SK-MEL-5 (cell line): ENCODE measurements at places on chromosomes 13 and 19.

- DNase-seq = peak; percentile 53
These were observed 1.7 kb downstream of the DPY19L3 start for GRCh38 chr19:32407004-32407992.

DNA sequence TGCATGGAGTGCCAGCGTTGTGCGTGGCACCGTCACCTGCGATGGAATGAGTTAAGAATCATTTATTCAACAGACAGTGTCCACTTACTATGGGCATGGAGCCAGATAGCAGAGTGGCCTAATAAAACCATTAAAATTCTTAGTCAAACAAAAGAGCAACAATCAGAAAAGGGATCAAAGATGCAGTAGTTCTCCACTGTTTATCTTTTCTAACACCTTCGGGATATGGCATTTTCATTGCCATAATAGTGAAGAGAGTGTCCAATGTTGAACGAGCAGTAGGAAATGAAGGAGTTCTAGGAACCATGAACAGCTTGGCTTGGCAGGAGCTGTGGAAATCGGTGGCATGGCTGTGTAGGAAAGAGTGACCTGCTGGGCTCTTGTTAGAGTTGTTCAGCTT, 2.0 kb downstream of the TNFSF11 start:
- no peak for DNase-seq

GRCh38 chr19:35120492-35120891, 4.9 kb downstream of the FXYD3 start:
- DNase-seq = peak; percentile 28

GRCh38 chr13:79659121-79659521, 178.2 kb downstream of the NDFIP2 start:
- DNase-seq = no peak

DNA sequence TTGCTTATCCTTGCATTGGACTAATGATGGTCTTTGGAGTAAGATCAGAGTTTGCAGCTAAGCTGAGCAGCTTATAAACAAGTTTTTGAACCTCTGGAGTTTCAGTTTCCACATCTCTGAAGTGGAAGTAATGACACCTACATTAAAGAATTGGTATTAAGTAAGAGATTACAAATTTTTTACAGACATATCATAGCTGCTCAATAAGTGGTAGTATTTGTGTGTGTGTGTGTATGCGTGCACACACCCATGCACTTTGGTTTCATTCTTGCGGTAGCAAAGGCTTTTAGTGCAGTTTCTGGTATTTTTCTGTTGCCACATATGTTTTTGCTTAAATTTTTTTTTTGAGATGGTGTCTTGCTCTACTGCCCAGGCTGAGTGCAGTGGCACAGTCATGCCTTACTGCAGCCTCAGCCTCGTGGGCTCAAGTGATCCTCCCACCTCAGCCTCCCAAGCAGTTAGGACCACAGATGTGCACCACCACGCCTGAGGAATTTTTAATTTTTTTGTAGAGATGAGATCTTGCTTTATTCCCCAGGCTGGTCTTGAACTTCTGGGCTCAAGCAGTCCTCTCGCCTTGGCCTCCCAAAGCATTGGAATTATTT, 4.5 kb downstream of the NAA16 start:
- no peak for DNase-seq

GRCh38 chr19:30879225-30879624, 470.0 kb downstream of the TSHZ3 start:
- DNase-seq = no peak

DNA sequence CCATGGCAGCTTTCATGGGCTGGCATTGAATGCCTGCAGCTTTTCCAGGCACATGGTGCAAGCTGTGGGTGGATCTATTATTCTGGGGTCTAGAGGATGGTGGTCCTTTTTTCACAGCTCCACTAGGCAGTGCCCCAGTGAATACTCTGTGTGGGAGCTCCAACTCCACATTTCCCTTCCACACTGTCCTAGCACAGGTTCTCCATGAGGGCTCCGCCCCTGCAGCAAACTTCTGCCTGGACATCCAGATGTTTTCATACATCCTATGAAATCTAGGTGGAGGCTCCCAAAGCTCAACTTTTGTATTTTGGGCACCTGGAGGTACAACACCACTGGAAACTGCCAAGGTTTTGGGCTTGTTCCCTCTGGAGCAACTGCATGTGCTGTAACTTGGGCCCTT, 450.6 kb downstream of the LMO7 start:
- no peak for DNase-seq

GRCh38 chr19:17716309-17716929, 2.9 kb upstream of the MAP1S start:
- DNase-seq = peak; percentile 14

DNA sequence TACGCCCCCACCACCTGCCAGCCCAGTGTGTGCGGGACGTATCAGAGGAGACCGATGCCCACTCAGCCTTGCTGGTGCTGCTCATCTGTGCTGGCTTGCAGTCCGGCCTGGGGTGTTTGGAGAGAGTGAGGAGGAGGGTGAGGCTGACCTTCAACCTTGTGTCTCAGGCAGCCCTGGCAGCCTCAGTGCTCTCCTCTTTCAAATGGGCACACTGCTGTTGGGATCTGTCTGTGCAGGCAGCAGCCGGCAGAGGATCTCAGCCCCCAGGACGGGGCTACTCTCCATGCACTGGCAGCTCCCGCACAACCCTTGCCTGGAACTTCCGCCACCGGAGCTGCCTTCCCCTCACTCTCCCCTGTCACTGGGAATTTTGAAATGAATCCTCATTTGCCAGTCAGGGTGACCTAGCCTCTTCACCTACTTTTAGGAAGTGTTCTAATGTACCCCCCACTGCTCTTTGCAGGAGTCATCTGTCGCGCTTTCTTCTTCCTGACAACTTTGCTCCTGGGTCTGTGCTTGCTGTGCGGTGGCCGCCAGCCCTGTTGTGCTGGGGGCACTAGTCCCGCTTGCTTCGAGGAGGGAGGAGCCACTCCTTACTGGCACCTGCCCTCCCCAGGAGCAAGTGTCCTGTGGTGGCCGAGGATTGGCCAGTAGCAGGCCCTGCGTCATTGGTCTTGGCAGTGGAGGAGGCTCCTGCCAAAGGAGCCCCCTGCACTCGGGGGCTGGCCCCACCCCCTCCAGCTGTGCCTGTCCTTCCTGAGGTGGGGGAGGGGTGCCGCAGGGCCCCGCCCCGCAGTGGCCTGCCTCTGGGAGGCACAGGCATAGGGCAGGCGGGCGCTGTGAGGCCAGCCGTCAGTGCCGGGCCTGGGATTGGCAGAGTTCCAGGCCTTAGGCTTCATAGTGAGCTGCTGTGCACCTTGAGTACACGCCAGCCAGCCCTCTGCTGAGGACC, 53.4 kb downstream of the TSSK6 start:
- DNase-seq = no peak

- DNase-seq = no peak
These were observed 1043.2 kb downstream of the EFNB2 start for GRCh38 chr13:105492216-105492615.

GRCh38 chr13:36673838-36674326, at the start of gene SERTM1:
Gene SERTM1, plus strand, starts transcription at chr13:36674020. Its CDS starts 21,059 bp downstream, at chr13:36695079.
- DNase-seq = no peak

DNA sequence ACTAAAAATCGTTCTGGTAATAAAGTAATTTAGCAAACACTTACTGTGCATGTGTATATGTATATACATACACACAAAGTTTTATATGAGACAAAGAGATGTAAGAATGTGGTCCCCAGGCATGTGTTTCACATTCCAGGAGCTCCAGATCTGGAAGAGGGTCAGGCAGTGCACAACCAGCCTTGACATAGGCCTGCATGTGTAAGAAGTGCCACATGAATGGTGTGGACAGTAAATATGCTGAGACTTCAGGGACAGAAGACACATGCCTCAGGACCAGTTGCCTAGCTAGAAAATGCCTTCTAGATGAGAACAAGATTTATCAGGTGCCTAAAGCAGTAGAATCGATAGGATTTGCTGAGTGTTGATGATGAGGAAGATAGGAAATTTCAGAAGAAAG, 76.4 kb downstream of the FRY start:
- no peak for DNase-seq
